Activated naive CD4-positive, alpha-beta T cell treated with anti-CD3 and anti-CD28 coated beads, Interleukin-2, amount 50 U/mL, for 72 hours (primary cell): ENCODE measurements at places on chromosomes 7 and 10. TPM values are rescaled to one million over a fixed set of nuclear protein-coding genes. Genes with fewer than 3 reads are reported as not detected.

Gene GCK
- 1.2 TPM for total RNA-seq

Gene OR2A42
- not detected for total RNA-seq

Gene ZNF511
- total RNA-seq: 55.6 TPM

Gene CPED1
- not detected for total RNA-seq

Gene CLDN4
- total RNA-seq: 0.10 TPM

Gene TMEM273
- 2.0 TPM for total RNA-seq

Gene ADRB1
- not detected for total RNA-seq

Gene SPAM1
- not detected for total RNA-seq

Gene RARRES2
- 0.12 TPM for total RNA-seq

Gene AHR
- total RNA-seq: 44.1 TPM

Gene PVRIG
- 30.6 TPM for total RNA-seq

Gene ZCWPW1
- 3.4 TPM for total RNA-seq

Gene C7orf57
- total RNA-seq: 0.25 TPM

Gene STEAP2
- not detected for total RNA-seq

Gene PON3
- 0.45 TPM for total RNA-seq

Gene KCND2
- not detected for total RNA-seq

Gene NKX2-3
- not detected for total RNA-seq

Gene GSAP
- total RNA-seq: 1.2 TPM

Gene MYH16
- not detected for total RNA-seq

Gene VSIR
- 126 TPM for total RNA-seq

Gene AGR3
- not detected for total RNA-seq

Gene PALD1
- total RNA-seq: 0.20 TPM

Gene SORBS1
- total RNA-seq: 2.8 TPM

Gene NUTM2A
- 0.49 TPM for total RNA-seq

Gene ZNF804B
- not detected for total RNA-seq

Gene PIP
- not detected for total RNA-seq

Gene FANK1
- not detected for total RNA-seq

Gene AKR1C3
- total RNA-seq: 1.5 TPM

Gene HOXA5
- not detected for total RNA-seq

Gene CXCL12
- total RNA-seq: 0.88 TPM

Gene SMNDC1
- total RNA-seq: 65.1 TPM

Gene FGFBP3
- total RNA-seq: 1.5 TPM

Gene CLRN3
- total RNA-seq: not detected

Gene ADAM22
- total RNA-seq: 1.3 TPM

Gene ZNF680
- 22.2 TPM for total RNA-seq

Gene CDH23
- 1.7 TPM for total RNA-seq

Gene CYP3A4
- total RNA-seq: 0.14 TPM

Gene PCDH15
- not detected for total RNA-seq

Gene ANKRD26
- total RNA-seq: 10.5 TPM

Gene TEX36
- not detected for total RNA-seq

Gene ENO4
- not detected for total RNA-seq

Gene ENTPD7
- total RNA-seq: 2.9 TPM

Gene POLR2J3
- total RNA-seq: 68.5 TPM

Gene PROSER2
- 0.55 TPM for total RNA-seq

Gene SLC18A3
- not detected for total RNA-seq

Gene RADIL
- 0.35 TPM for total RNA-seq

Gene LOXL4
- total RNA-seq: not detected

Gene PIK3CG
- total RNA-seq: 7.2 TPM
